ENCODE measurements at places on chromosomes 6 and 20. TPM values are rescaled to one million over a fixed set of nuclear protein-coding genes. Genes with fewer than 3 reads are reported as not detected.

The HLA-E gene
- total RNA-seq = 124 TPM

The LGSN gene
- not detected for total RNA-seq

The SFT2D1 gene
- total RNA-seq = 38.2 TPM

The SRPK1 gene
- 68.9 TPM for total RNA-seq

The TMEM74B gene
- total RNA-seq = 0.37 TPM

The HCRTR2 gene
- not detected for total RNA-seq

The EDN3 gene
- not detected for total RNA-seq

The C6orf163 gene
- 0.82 TPM for total RNA-seq

The RNF39 gene
- not detected for total RNA-seq

The SLC25A27 gene
- total RNA-seq = 10.6 TPM

The TP53INP2 gene
- total RNA-seq = 2.2 TPM

The PBOV1 gene
- not detected for total RNA-seq

The RHAG gene
- not detected for total RNA-seq

The NKX2-4 gene
- 5.5 TPM for total RNA-seq

The BTN1A1 gene
- not detected for total RNA-seq

The SLC29A1 gene
- 21.6 TPM for total RNA-seq

The SPATS1 gene
- not detected for total RNA-seq

The SLC17A9 gene
- 19.8 TPM for total RNA-seq

The B3GAT2 gene
- total RNA-seq = not detected

The TGIF2 gene
- total RNA-seq = 27.7 TPM

Data from A375 (cell line).